ENCODE measurements at places on chromosomes 4 and X.

DNA sequence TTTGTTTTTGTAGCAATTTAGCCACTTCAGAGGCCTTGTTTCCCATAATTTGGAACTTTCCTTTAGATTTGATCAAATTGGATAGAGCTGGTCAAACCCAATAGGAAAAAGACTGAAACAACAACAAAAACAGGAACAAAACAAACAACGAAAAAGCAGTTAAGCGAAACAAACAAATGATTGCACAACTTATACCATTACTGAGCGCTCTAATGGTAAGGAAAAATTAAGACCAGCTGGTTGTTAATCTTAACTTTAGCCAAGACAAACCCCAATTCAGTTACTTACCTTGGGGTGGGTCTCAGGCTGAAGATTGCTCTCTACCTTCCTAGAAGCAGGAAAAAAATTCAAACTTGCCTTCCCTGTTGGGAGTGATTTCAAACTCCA lies 38.3 kb downstream of the SPCS3 start:
- no peak for DNase-seq

DNA sequence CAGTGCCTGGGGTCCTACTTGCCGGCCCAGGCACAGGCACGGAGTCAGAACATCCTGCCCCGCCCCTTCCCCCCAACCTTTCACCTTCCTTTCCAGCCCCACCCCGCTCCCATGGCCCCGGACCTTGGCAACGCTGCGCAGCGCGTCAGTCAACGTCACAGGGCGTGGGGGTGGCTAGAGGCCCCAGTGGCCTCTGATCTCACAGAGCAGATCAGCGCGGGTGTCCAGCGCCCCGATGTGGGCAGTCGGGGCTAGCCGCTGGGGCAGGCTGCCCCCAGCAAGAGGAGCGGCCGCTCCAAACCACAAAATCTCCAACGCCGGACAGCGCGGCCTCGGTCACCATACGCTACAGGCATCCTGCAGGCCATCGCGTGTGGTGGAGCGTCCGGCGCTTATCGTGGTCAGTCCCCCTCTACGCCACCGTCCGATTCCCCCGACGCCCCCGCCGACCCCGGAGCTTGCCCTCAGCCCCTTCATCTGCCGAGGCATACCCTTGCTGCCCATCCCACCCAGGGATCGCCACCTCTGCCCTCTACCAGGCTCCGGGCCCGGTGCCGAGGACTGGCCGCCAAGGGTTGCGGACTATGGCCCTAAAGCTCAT lies 69.6 kb upstream of the APOOL start:
- DNase-seq = no peak

DNA sequence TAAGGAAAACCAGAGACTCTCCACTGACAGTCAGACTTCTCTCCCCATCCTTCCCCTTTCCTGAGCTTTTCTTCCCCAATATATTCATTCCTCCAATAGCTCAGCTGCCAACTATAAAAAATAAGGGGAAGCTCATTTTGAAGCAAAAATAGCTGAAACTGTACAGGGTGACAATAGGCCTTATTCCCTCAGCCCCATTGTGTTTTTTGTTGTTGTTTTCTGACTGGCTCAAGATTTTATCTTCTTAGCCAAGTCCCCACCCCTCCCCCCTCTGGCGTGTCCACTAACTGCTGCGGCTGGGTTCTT lies 26.2 kb downstream of the PRPS1 start:
- no peak for DNase-seq

DNA sequence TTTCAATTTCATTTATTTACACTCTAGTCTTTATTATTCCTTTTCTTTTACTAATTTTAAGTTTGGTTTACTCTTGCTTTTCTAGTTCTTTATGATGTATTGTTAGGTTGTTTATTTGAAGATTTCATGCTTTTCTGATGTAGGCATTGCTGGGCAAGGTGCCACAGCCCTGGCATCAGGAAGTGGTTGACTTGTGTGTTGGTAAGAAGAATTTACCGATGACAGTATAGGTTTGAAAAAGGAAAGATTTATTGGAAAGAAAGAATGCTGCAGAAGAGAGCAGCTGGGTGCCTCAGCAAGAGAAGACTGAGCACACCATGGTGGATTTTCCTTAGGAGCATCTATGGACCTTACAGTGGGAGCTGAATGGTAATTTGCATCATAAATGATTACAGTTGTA lies 153.2 kb downstream of the KLF8 start:
- no peak for DNase-seq

DNA sequence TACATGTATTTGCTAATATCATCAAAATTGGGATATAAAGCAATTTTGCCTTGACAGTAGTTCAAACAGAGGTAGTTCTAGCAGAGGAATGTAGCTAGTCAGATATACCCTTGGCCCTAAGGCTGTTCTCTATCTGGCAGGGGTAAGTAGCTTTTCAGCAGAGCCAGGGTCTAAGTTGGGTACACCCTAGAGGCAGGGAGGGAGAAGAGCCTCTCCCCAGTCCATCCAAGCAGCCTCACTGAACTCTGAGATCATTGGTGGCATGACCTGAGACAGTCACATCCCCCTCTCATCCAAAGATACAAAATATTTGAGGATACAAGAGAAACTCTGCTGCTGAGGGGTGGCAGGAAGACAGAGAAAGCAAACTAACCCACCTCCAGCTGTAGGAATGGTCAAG lies 343.7 kb downstream of the DHX15 start:
- DNase-seq = no peak

- DNase-seq = no peak
These were observed 171.2 kb upstream of the IL15 start for GRCh38 chr4:141465171-141465570.

DNA sequence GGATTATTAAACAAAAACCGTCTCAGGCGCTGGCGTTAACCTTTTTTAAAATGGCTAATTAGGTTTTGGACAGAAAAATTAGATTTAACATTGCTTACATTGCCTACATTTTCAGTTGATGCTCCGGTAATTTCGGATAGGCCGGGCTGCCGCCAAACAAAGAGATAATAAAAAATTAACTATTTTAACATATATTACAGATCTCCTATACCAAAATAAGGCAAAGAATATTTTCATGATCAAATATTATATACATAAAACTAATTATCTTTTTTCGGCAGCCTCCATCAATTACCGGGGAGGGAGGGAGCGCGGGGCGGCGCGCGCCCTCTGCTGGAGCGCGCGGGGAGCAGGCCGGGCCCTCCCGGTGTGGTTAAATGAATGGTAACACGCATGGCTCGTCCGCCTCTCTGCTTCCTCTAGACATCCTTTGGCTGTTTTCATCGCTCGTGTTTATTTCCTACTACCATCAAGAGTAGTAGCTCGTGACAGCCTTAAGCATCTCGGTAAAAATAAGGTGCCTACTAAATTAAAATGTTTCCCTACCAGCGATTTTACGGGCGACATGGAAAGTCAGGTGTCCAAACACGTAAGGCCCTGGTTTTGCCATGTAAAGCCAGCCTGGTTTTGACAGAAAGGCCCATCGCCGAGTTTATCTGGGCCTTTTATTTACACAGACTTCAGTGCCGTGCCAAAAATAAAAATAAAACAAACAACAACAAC lies 52.4 kb upstream of the TMEM33 start:
- DNase-seq = no peak

- DNase-seq = no peak
These were observed 93.3 kb downstream of the UGT8 start for GRCh38 chr4:114691865-114692264.

GRCh38 chr4:89700766-89701423 lies 136.1 kb downstream of the SNCA start:
- no peak for DNase-seq

GRCh38 chr4:13126976-13127910 lies 356.9 kb downstream of the RAB28 start:
- DNase-seq = no peak

- DNase-seq = no peak
These were observed 8.8 kb downstream of the DDX53 start for GRCh38 chrX:23008431-23009099.

DNA sequence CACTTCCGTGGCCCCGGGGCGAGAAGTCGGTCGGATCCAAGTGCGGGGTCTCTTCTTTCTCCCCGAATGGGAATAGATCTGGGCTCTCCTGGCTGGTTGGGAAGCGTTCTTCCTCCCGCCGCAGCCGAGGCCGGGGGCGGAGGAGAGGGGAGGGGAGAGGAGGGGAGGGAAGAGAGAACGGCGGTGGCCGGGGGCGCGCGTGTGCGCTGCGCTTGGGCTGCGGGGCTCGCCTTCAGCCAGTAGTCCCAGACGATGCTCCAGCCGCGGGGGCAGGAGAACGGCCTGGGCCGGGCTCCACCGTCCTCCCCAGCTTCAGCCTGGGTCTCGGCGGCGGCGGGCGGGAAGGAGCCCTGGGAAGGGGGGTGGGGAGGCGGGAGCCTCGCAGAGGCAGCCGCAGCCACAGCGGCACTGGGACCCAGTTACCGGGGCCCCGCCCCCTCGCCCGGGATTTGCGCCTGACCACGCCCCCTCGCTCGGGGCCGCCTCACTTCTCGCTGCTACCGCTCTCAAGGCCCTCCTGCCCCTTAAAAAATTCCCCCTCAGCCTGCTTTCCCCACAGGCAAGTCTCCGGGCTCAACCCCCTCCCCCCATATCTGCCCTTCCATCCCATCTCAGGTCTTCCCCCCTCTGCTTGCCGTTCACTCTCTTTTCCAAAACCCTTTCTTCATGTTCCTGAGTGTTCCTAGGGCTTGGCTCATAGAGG lies at the start of gene FGD1:
TSS of gene FGD1 (minus strand) at position 421 of the 703 bp plus-strand sequence. CDS start 802 bp downstream, outside the sequence.
- DNase-seq = no peak

DNA sequence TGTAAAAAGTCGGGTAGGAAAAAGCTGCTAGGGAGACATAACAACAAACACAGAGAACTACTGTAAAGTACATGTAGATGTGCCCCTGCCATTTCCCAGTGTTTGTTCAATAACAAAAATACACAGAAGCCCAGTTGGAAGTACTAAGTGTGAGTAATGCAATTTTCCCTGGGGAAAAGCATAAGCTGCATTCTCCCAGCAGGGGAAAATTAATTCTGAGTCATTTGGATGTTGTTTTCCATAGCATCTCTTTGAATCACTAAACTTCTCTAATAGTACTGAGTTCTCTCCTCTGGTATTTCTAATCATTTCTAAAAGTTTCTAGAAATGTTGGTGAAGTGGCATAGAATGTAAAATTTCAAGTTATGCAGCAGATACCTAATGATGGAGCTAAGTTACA lies 1114.9 kb downstream of the C4orf33 start:
- DNase-seq = no peak

GRCh38 chr4:56086561-56086960 lies 137.8 kb downstream of the CEP135 start:
- no peak for DNase-seq

GRCh38 chr4:8817096-8817812 lies 54.4 kb downstream of the HMX1 start:
- DNase-seq = no peak

All from stimulated activated CD4-positive, alpha-beta T cell treated with anti-CD3 and anti-CD28 coated beads, Interleukin-1b, Interleukin-23, amount 100 ng/mL, for 1 hour (primary cell).